WERI-Rb-1 (cell line): ENCODE measurements at places on chromosomes 12 and 14.

DNA sequence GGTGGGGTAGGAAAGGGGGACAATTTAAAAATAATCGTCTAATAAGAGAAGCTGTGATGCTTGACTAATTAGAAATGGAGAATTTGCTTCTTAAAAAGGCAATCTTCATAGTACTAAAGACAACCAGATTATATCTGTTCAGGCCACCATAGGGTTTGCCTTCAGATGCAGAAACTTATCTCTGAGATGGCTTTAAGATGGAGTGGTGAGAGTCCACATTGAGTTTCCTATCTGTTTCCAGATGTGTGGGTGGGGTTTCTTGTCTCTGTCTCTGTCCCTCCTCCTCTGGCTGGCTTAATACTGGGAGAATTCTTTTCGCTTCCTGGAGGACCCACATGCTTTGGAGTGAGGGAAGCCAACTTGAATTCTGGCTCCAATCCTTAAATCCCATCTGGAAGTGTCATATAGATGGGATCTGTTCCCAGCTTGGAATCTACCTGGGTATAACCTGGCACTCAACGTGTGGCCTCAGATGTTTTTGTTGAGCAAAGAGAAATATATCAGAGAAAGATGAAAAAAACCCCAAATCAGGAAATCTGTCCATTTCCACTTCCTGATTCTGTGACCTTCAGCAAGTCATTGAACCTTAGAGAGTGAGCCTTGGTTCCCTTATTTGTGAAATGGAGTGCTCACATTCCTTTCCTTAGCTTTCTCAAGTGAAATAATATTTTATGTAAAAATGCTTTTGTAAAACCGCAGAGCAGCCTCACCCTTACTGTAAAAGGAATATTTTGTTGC, 66.4 kb downstream of the CHST11 start:
- no peak for DNase-seq

GRCh38 chr14:31194095-31194494, 13.5 kb downstream of the HECTD1 start:
- no peak for DNase-seq

GRCh38 chr12:120199025-120199424, 1.9 kb downstream of the RPLP0 start:
- no peak for DNase-seq

DNA sequence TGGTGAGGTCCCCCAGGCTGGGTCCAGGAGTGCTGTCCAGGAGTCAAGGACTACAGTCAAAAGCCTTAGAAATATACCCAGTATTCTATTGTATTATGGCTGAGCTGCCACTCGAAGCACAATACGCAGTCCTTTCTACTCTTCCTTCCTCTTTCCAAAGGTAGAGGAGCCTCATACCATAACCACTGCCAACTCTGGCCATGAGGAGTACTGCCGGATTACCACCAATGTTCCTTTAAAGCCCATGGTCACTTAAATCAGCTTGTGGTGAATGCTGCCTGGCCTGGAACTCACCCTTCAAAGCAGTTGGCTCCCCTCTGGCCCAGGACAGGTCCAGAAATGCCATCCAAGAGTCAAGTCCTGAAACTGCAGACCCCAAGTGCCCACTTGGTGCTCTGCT, 425.4 kb downstream of the SLC16A7 start:
- DNase-seq, result no peak

GRCh38 chr14:57018065-57018464, 207.8 kb upstream of the OTX2 start:
- no peak for DNase-seq

- DNase-seq, result no peak
Observed at GRCh38 chr14:100569734-100570286, 17.4 kb downstream of the BEGAIN start.

GRCh38 chr12:14273913-14274311, 91.6 kb upstream of the ATF7IP start:
- DNase-seq, result no peak

GRCh38 chr14:22648506-22648905, 4.4 kb upstream of the OR6J1 start:
- no peak for DNase-seq

- no peak for DNase-seq
Observed at GRCh38 chr14:66315548-66315947, 170.6 kb upstream of the CCDC196 start.

GRCh38 chr14:33040372-33041140, 101.9 kb downstream of the NPAS3 start:
- no peak for DNase-seq

DNA sequence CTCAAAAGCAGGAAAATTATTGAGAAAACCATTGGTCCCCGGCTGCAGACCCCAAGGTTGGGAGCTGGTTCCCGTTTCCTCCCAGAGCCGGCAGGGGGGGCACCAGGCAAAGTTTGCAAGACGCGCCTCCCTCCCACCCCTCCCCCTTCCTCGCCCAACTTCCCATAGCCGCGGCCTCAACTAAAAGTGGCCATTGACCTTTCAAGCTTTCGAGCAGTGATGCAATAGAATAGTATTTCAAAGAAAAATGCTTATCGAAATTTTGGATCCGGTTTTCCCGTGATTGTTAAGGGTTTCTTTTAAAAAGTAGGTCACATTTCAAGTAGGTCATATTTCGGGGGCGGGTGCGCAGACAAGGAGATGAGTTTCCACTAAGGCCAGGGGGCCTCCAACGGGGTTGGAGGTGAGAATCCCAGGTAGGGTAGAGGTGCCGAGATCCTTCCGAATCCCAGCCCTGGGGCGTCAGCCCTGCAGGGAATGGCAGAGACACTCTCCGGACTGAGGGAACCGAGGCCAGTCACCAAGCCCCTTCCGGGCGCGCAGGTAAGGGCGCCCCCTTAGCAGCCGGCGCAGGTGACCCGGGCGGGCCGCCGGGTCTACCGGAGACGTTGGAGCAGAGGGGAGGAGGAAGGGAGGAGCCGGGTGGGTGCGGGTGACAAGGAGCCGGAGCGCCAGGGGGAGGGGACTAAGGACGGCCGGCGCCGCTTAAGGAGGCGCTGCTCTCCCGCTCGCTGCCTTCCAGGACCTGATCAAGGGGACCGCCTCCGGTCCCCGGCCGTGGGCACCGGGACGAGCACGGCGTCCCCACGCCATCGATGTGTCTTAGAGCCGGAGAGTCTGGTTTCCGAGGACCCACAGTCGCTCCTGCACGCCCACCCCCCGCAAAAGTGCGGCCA, 2.6 kb upstream of the SOCS2 start:
- DNase-seq, result peak; percentile 88

- no peak for DNase-seq
Observed at GRCh38 chr14:85421186-85421877, 108.6 kb upstream of the FLRT2 start.

DNA sequence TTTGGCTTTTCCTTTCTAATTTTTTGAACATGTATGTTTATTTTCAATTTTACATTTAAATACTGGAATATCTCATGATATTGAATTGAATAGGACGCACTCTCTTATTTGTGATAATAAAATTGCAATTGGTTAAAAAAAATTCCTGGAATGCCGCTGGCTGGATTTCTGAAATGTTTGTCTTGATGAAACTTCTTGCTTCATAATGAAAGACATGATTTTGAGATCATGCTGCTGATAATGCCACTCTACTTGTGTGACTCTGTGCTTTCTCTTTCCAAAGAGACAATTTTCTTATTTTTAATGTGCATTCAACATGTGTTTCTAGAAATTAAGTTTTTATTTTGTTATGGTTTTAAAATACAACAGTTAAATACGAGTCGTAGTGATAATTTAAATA, 465.7 kb upstream of the FAR2 start:
- DNase-seq, result no peak

- no peak for DNase-seq
Observed at GRCh38 chr12:94718114-94718513, 67.8 kb upstream of the TMCC3 start.

DNA sequence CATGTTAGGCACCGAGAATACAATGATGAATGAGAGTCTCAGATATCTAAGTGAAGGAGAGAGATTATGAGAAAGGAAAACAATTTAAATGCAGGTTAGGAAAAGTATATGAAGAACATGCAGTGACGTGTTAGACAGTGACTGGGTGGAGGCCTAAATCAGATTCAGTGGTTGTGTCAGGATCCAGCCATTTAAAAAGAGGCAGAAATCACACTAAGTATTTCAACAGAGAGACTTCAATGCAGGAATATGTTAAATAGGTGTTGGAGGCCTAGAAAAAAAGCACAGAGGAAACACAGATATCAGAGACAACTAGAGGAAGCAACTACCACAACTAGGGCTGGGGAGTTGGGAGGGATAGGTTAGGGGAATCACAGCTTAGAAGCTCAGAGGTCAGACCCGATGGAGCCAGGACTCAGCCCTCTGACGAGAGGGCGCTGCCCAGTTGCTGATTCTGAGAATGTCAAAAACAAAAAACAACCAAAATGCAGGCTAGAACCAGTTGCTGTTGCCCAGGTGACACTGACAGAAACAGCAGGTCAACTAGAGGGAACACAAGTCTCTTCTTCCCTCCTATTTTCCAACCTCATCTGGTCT, 3.0 kb upstream of the GARIN2 start:
- no peak for DNase-seq

GRCh38 chr14:63875311-63875710, 22.5 kb downstream of the SYNE2 start:
- DNase-seq, result no peak

DNA sequence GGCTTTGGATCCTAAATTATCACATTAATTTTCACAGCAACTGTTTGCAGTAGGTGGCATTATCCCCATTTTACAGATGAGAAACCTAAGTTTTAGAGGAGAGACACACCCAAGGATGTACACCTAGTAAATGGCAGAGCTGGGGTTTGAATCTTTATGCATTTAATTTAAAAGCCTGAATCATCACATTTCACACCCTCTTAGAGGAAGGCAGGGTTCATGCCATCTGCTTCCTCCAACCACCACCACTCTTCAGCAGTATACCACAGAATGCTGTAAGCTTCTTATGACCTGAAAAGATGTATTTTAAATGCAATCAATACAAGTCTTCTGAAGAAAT, 90.3 kb downstream of the CRADD start:
- DNase-seq, result peak; percentile 18

DNA sequence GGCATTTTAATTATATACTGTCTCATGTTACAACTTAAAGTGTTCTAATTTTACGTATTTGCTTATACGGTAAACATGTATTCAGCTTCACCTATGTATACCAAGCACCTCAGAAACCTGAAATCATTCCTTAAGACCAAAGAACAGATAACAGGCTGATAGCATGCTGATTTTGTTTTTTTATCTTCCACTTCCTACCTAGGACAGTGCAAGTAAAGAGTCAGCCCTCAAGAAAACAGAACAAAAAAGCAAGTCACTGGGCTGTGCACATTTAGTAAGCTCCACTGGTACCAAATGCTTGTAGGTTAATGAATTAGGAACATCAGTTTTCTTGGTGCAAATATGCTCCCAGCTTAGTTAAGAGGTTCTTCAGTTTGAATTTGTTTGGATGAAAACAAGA, 611.3 kb downstream of the VRK1 start:
- no peak for DNase-seq

GRCh38 chr14:104475256-104475655, 104.3 kb upstream of the C14orf180 start:
- no peak for DNase-seq

DNA sequence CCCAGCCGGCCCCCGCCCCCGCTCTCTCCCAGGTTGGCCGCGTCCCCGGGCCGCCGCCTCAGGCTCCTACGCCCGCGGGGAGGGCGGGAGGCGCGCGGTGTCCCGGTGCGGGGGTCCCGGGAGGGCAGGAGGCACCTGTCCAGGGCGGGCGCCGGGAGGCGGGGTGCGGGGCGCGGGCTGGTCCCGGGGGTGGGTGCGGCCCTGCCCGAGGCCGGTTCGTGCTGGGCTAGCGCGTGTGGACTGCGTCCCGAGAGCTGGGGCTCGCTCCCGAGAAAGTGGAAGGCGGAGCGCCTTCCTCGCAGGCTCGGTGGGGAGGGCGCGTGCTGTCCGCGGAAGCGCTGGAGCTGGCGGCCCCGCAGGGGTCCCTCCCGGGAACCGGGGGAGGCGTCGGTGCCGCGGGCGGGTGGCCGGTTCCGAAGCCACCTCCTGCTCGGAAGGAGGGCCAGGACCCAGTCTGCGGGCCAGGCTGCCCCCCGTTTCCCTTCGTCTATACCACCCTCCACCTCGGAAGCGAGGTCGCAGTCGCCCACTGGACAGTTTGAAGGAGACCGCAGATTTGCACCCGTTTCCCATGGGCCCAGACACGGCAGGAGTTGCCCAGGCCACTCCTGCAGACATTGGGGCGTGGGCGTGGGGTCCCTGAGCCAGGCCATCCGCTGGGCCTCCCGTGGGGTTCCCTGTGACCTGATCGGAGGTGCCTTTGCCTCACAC, 636 bp downstream of the ZFYVE21 start:
- DNase-seq, result peak; percentile 27

DNA sequence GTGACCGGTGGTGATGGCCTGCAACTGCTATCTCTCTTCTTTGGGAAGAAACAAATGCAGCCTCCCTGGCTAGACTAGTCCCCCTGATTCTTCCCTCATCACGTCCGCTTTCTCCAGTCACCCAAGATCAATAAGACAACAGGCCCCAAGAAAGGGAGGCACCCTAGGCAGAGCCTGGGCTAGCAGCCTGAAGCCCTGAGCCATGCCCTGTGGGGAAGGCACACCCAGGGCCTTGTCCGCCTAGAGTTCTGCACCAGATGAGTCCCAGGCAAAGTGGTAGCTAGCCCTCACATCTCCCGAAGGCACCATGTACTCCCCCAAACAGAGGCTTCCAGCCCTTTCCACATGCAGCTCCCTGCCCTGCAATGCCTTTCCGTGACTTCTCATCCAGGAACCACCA, 35.1 kb downstream of the CAMKK2 start:
- DNase-seq, result no peak

DNA sequence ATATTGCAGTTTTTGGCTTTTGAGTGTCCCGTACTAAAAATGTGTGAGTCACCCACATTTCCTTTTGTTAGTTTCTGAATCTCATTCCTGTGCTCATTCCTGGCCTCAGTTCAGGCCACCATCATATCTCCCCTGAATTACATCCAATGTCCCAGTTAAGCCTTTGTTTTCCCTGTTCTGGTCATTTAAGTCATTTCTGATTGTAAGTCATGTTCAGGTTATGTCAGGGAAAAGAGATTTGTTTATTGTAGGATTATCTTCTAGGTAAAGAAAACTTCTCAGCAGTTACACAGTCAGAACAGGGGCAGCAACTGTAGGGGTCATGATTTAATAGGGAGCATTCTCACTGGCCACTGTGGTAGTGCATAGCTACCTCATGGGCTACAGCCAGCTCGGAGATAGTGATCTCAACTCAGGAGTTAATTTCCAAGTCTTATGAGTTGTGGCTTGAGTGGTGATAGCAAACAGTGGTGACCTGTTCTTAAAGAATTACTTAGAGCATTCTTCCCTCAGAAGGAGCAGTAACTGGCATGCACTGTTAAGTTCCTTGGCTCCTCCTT, 6.7 kb downstream of the DDX47 start:
- DNase-seq, result no peak
